ENCODE measurements at places on chromosomes 11 and 22. TPM values are rescaled to one million over a fixed set of nuclear protein-coding genes. Genes with fewer than 3 reads are reported as not detected.

DNA sequence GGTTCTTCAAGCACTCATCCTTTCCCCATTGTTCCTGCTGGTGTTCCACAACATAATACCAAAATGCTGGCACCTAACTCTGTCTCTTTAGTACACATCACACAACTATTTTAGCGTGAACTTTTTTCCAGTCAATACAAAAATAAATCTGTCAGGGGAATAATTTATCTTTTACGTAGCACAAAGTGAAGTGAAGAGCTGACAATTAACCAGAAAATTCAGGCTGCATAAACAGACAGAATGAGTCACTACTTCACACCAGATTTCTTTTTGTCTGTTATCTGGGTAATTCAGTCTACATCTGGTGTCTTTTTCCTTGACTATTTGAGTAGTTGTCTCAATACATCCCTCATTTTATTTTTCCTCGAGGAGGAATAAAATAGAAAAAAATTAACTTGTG lies 7.9 kb upstream of the ETS1 start:
- no peak for DNase-seq

GRCh38 chr22:17639247-17639741 lies 737 bp downstream of the BCL2L13 start:
- no peak for DNase-seq

- DNase-seq = no peak
These were observed 1072.4 kb downstream of the BRD1 start for GRCh38 chr22:48755059-48755949.

TMEM132A gene
- total RNA-seq = 13.9 TPM

CECR2 gene
- 10.9 TPM for total RNA-seq

LRRC32 gene
- total RNA-seq = 121 TPM

- DNase-seq = no peak
These were observed 287.0 kb downstream of the DYNC2H1 start for GRCh38 chr11:103396237-103396636.

DNA sequence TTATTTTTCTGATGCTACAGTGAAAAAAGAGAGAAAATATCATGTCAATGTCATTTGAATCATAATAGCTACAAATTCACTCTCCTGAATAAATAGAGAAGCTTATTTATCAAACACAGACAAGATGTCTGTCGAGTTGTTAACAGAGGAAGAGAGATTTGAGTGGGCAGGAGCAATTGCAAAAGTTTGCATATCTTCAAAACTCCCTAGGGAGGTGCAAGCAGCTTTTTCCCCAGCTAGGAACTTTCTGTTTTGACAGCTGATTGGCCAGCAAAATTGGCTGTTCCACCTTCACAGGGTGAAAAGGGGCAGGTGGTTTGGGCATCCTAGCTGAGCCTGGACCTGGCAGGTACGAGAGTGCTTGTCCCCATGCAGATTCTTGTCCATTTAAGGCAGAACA lies 98.2 kb downstream of the NTM start:
- DNase-seq = no peak

SMIM35 gene
- not detected for total RNA-seq

DNA sequence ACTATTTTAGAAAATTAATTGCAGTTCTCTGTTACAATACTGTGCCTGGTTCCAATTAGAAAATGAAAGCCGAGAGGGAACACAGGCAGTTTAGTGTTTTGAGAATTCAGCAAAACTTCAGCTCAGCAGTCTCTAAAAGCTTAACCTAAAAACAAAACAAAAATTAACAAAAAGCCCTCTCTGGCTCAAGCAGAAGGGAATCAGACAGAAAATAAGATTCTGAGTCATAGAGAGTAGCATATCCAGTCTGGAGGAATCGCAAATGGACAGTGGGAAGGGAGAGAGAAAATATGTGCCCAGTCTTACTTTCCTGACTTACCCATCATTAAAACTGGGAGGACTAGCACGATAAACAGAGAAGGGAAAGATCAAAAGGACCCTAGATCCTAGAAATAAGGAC lies 38.1 kb upstream of the CHRM4 start:
- DNase-seq = no peak

DNA sequence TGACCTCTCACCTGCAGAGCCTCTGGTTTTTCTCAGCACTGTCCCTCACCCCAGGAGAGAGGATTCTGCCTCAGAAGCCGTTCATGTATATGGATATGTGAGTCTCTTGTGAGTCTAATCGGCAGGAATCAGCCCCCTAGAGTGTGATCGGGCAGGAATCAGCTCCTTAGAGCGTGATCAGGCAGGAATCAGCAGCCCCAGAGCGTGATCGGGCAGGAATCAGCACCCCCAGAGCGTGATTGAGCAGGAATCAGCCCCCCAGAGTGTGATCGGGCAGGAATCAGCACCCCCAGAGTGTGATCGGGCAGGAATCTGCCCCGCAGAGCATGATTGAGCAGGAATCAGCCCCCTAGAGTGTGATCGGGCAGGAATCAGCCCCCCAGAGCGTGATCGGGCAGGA lies 80.0 kb upstream of the EIF3D start:
- no peak for DNase-seq

- DNase-seq = no peak
These were observed 59.3 kb upstream of the IZUMO1R start for GRCh38 chr11:94245121-94245520.

PDE3B gene
- total RNA-seq = 34.3 TPM

- peak; percentile 48 for DNase-seq
These were observed 615 bp downstream of the ANO5 start for GRCh38 chr11:22193348-22194051.

OR2D2 gene
- not detected for total RNA-seq

- no peak for DNase-seq
These were observed 36.2 kb downstream of the IGHMBP2 start for GRCh38 chr11:68939583-68940555.

ART5 gene
- total RNA-seq = 2.2 TPM

SCGB1C1 gene
- total RNA-seq = not detected

DNA sequence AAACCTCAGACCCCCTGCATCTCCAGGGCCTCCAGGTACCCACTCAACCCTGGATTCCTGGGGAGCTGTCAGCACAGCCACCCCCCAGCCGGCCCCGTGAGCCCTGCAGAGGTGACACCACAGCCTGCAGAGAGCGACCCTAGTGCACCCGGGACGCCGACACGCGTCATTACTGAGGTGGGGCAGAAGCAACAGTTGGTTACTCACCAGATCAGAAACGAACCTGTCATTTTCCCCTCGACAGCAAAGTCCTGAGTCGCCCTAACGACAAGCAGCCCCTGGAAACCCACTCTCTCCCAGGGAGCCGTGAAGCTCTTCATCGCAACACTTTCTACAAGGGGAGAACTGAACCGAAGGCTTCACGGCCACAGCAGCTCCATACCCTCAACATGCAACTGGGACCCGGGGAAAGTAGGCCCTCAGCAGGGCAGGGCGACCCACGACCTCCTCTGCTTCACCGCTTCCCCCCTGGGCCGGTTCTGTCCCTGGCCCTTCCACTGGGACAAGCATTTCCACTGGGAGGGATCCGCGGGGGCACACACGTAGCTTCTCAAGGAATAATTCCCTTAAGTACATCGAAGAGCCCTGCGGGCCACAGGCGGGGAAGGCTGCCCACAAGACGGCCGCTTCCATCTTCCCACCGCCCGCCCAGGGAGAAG lies 1.6 kb downstream of the BRD1 start:
- peak; percentile 50 for DNase-seq

IGHMBP2 gene
- total RNA-seq = 18.8 TPM

CYTH4 gene
- 45.4 TPM for total RNA-seq

- no peak for DNase-seq
These were observed 24.9 kb downstream of the APLP2 start for GRCh38 chr11:130094614-130095013.

DNA sequence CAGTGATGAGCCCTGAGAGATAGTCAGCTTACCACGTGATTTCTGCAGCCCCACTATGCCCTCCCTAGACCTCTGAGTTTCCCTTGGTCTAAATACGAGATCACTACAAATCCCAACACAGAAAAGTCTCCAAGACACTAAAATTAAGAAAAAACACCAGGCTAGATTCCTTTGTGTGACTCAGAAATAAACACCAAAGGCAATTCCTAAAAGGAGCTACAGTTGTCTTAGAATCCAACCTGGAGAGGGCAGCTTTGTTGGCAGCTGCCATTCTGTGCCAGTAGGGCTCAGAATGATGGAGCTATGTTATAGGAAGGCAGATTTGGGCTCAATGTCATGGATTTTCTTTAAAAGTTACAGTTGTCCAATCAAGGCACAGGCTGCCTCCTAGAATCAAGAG lies 37.1 kb upstream of the HMGXB4 start:
- DNase-seq = no peak

DNA sequence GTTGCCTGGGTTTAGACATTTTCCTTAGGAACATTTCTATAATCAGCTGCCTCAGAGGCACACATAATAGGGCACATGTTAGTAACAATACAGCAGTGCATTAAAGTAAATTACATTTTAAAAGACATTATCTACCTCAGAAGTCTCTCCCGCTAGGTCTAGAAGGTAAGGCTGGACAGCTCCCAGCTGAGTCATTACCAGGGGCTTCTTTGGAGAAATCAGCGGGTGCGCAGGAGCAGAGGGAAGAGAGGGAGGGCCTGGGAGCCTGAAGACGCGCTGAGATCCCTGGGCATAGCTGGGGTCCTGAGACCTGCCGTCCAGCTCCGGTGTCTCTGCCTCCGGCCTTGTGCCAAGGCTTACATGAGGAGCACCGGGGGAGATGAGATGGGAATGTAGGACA lies 67.7 kb downstream of the TMPRSS5 start:
- DNase-seq = no peak

GRCh38 chr11:98740321-98740720 lies 280.4 kb upstream of the CNTN5 start:
- DNase-seq = no peak

GRCh38 chr22:33299245-33299956 lies 241.2 kb upstream of the SYN3 start:
- DNase-seq = no peak

DNA sequence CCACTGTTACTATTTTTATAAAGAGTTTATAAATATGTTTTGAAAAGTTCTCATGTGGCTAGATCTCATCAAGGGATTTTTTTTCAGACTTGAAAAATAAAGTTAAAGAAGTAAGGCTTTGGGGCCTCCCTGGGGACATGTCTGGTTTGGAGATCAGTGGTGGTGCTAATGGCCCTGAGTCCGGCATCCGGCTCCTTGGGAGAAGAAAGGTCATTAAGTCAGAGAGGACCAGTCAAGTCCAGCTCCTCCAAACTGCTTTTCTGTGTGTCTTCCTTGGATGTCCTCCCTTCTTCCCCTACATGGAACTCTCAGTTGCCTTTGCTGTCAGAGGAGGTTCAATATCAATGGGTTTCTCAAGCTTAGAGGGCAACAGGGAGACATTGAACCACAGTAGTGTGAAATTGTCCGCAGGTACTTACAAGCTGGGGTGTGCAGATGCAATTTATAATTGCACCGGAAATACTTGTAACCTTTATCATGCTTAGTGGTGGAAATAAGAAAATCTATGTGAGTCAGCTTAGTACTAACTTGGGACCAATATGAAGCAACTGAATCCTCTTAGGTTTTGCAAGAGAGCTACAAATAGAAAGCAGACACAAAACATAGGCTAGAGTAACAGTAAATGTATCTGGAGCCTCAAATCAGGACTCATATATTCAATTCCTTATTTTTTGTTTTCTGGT lies 144.3 kb downstream of the TEAD1 start:
- no peak for DNase-seq

- DNase-seq = no peak
These were observed 1368.4 kb downstream of the BRD1 start for GRCh38 chr22:48459259-48459658.

MEI1 gene
- total RNA-seq = 4.3 TPM

DNA sequence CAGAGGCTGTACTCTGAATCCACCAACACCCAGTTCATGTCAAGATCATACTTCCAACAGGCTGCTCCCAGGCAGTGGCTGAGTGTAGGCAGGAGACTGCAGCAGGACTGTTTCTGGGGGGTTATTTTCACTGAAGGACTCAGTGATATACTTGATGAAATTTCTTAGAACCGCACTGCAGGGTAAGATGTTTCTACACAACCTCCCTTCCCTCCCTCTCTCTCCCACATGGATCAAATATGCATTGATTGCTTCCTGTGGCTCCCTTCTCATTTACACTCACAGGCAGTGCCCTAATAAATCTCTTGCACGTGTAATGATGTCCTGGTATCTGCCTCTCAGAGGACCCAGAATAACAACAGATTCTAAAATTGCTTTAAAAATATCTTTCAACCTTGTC lies 251.3 kb upstream of the CCDC179 start:
- no peak for DNase-seq

SHISA8 gene
- total RNA-seq = not detected

GRCh38 chr11:122280870-122281269 lies 164.9 kb upstream of the BLID start:
- no peak for DNase-seq

DNA sequence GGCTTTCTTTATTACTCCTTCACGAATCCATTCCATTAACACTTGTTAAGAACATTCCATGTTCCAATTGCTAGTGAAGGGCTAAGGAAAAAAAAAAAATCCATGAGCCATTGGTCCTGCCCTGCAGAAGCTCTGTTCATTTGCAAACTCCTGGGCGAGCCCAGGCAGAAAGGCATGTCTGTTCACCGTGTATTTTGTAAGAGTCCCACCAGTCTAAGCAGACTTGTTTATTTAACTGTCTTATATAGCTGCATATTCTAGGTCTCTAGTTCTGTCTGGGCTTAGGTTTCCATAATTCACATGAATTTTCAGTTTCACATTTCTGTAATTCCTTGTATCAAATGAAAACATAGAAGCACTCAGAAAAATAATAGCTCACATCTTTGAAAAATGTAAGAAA lies 97.4 kb upstream of the POU2AF2 start:
- no peak for DNase-seq

RFPL3 gene
- total RNA-seq = not detected

GRCh38 chr22:29520851-29521250 lies 32.7 kb downstream of the THOC5 start:
- no peak for DNase-seq

- no peak for DNase-seq
These were observed 4.1 kb upstream of the FAR1 start for GRCh38 chr11:13664351-13664750.

DNA sequence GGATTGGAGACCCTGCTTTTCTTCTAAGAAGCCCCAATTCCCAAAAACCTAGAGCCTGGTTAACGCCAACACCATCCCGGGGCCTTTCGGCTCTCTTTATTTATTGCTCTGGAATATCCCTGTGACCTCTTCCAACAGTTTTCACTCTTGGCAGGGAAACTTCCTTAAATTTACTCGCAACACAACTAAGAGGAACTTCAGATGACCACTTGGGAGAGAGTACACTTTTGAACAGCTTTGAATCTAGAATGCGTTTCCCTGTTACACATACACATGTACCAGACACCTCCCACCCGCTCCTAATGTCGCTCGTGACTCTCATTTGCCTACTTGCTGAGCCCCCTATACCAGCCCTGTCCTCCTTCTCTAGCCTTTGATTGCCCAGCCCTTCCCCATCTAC lies 19.4 kb downstream of the TUBA8 start:
- DNase-seq = no peak

NPAS4 gene
- total RNA-seq = not detected

- peak; percentile 91 for DNase-seq
These were observed 20.3 kb downstream of the CLPB start for GRCh38 chr11:72413914-72414628.

GALNT18 gene
- total RNA-seq = 46.4 TPM

All from lower lobe of right lung (tissue), 2 donors.